ENCODE measurements at places on chromosomes 13 and 19.

- no peak for DNase-seq
Observed at GRCh38 chr13:32309312-32310133, 5.6 kb downstream of the ZAR1L start.

DNA sequence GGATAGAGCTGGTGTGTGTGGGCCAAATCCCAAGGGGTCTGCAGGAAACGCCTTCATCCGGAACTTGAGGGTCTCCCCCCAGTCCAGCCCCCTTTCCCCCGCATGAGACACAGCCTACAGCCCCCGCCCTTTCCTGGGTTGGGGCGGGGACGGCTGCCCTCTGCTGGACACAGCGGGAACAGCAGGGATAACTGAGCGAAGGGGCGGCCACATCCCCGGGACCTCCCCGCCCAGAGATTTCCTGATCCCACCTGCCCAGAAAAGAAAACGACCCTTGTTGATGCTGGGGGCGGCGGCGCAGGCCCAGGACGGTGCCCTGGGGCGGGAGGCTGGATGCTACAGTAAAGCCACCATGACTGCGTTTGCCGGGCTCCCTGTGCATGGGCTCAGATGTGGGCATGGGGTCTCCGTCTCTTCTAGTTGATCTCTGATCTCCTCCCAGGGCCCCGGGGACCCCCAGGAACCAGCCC is 14.2 kb downstream of the ONECUT3 start:
- no peak for DNase-seq

DNA sequence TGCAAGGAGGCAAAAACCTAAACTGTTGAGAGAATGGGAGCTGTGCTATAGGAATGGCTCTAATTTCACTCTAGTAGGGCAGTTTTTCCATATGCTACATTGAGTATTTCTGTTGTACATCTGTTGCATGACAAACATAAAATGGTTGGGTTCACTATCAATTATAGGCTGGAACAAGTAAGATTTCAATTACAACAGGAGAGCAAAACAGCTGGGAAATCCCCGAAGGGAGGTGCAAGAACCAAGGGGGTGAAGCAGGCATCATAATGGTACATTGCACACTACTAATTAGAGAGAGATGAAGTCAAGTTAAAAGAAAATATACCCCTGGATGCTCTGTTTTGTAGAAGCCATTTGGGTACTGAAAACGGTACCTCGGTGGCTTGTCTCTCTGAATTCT is 389.5 kb downstream of the PCDH9 start:
- DNase-seq: no peak

DNA sequence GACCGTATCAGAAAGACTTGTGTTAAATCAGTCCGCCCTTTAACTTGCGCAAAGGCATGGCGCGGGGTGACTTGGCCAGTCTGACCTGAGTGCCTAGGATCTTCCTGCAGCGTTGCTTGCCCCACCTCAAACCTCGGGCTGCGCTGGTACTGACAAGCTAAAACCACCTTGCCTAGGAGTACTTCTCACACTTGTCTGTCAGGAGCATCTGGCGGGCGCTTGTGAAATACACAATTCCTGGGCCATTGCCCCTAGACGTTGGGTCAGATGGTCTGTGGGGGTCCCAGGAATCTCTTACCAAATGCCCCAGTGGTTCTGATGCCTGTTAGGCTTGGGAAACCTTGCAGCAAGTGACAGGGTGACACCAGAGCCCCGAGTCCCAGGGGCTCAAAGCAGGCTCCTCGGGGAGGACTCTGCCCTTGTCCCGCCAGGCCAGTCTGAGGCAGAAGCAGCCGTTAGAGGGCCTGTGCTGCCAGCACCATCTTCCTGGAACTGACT is 12.9 kb downstream of the CEBPG start:
- no peak for DNase-seq

GRCh38 chr13:33167491-33167890 is 118.1 kb downstream of the STARD13 start:
- no peak for DNase-seq

GRCh38 chr19:49677231-49677900 is at the start of gene PRMT1:
Gene PRMT1 (plus strand): TSS chr19:49677271. CDS start chr19:49677281, 10 bp downstream.
- DNase-seq: no peak

DNA sequence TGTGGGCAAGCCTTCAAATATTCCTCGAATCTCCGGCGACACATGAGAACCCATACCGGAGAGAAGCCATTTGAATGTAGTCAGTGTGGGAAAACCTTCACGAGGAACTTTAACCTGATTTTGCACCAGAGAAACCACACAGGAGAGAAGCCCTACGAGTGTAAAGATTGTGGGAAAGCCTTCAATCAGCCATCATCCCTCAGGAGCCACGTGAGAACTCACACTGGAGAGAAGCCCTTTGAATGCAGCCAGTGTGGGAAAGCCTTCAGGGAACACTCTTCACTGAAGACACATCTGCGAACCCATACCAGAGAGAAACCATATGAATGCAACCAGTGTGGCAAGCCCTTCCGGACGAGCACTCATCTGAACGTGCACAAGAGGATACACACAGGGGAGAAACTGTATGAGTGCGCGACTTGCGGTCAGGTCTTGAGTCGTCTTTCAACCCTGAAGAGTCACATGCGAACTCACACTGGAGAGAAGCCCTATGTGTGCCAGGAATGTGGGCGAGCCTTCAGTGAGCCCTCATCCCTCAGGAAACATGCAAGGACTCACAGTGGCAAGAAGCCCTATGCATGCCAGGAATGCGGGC is 28.8 kb downstream of the ZNF333 start:
- DNase-seq: no peak

GRCh38 chr19:48413879-48414587 is 20.6 kb downstream of the GRIN2D start:
- no peak for DNase-seq

DNA sequence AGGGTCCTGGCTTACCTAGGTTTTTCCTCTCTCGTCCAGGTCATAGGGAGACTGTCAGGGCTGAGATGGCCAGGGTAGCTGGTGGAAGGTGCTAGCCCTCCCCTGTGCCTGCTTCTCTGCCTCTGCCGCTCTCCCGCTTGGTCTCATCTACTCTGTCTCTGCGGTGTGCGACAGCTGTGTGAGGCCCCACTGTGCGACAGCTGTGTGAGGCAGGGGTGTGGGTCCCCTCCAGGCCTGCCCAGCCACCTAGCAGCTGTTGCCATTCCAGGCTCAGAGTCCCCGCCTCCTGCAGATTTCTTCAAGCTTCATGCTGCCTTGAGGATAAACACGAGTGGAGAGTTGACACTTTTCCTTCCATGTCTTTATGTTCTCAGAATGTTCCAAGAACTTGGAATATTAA is 53.0 kb downstream of the ARHGEF7 start:
- no peak for DNase-seq

DNA sequence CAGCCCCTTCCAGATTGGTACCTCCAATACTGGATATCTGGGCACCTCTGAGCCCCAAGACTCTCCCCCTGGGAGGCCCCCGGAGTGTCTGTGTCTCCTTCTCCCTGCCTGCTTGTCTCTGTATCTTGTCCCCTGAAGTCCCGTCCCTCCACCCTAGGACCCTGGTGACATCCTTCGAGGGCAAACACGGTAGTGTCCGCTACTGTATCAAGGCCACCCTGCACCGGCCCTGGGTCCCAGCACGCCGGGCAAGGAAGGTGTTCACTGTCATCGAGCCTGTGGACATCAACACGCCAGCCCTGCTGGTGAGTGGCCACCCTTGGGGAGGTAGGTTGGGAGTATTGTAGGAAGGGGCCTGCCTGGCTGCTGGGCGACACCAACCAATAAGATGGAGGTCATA is 844 bp downstream of the ARRDC2 start:
- no peak for DNase-seq

DNA sequence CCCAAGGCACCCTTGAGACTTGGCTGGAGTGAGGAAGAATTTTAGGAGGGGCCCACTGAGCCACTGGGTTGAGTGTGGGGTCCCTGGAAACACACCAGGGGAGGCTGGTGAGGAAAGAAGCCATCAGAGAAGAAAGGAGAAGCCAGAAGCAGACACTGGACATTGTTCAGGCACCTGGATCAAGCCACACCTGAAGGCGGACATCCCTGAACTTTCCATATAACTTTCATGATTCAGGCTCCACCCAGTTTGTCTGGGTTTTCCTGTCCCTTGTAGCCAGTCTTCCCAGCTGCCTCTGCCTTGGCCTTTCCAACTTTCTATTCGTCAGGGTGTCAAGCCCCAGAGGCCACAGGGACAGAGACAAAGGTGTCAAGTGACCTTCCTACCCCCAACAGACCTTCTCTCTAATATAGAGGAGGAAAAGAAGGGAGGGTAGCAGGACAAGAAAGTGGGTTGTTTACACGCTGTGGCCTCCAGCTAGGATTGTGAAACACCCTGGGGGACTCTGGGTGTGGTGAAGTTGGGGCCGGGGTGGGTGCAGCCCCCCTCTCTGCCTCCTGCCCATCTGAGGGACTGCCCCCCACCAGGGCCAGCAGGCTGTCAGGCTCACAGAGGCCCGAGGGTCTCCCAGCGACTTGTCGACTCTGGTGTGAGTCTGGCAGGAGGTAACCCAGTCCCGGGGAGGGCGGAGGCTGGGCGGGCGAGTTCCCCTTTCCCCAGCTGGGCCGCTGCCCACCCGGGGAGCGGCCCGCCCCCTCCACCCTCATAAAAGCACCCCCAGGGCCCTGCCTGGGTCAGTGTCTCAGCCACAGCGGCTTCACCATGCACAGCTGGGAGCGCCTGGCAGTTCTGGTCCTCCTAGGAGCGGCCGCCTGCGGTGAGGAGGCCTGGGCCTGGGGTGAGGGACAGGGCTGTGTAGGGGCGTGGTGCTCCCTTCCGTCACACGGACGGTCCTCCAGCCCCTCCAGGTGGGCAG is at the start of gene CFD:
TSS of gene CFD (plus strand) at position 797 of the 976 bp plus-strand sequence. CDS start at position 823, 26 bp downstream.
- no peak for DNase-seq

GRCh38 chr19:7515645-7516151 is at the start of gene ZNF358:
Gene ZNF358 (plus strand): TSS chr19:7516103. CDS start chr19:7519243, 3,140 bp downstream.
- DNase-seq: no peak

GRCh38 chr19:18437491-18438330 is at the start of gene ISYNA1:
Gene ISYNA1 (minus strand): TSS chr19:18438133. CDS start chr19:18437979, 154 bp downstream.
- no peak for DNase-seq

GRCh38 chr19:19276386-19276785 is 3.3 kb upstream of the TM6SF2 start:
- DNase-seq: no peak

- no peak for DNase-seq
Observed at GRCh38 chr13:21322327-21322965, 136.7 kb downstream of the ZDHHC20 start.

DNA sequence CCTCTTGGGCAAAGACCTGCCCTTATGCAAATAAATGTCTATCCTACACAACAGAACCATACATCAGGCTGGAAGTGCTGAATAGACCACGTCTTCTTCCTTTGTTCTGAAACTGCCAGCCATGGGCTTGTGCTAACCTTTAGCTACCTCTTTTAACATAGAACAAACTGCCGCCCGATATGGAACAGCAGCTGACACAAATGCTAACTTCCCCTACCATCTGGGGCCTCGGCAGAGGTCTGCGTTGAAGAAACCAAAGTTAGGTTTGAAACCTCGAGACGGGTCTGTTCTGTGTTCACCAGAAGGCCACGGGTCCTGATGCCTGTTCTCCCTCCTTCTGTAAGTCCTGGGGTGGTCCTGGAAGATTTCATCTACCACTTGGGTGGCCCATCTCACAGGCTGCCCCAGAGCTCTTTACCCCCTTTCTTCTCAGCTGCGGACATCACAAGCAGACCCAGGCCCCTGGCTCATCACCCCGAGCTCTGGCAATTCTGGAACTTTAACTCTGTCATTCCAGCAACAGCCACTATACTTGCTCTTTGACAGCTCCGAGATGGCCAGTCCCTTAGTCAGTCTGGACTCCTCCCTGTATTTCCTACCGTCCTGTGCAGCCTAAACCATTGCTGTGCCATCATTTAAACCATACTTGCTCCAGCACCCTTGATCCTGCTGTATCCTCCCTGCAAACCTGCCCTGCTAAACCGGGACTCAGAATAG is 146.7 kb downstream of the USP12 start:
- no peak for DNase-seq

GRCh38 chr19:19468424-19469050 is 46.8 kb downstream of the TSSK6 start:
- no peak for DNase-seq

DNA sequence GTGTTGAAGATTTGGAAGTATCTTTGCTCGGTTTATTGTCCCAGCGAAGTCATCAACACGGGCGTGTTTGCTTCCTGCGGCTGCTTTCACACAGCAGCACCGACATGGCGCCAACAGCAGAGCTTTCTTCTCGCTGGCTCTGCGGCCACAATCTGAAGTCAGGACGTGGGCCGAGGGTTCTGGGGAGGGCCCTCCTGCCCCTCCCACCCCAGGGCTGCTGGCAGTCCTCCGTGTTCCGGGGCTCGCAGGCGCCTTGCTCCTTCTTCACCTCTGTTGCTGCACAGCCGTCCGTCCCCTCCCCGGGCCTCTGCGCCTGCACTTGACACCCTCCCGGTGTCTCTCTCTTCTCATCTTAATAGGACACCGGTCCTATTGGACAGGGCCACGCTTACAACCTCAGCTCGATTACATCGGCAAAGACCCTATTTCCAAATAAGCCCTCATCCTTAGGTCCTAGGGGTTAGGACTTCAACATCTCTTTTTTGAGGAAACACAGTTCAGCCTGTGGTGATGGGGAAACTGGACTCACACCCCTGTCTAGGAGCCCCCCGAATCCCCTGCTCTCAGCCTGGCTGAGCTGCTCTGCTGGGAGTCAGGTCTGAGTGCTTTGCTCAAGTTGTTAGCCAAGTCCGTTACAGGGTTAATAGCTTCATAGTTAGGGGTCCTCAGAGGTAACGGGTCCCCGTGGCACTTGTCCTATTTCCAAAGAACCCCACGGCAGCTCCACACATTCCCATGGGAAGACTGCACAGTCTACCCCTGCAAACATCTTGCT is 2.7 kb upstream of the TEX29 start:
- no peak for DNase-seq

- DNase-seq: no peak
Observed at GRCh38 chr13:46104868-46105267, at the start of gene CPB2. Gene CPB2 (minus strand): TSS chr13:46105033. CDS start chr13:46105009, 24 bp downstream.

- DNase-seq: peak; percentile 55
Observed at GRCh38 chr13:32278426-32278825, 36.7 kb downstream of the ZAR1L start.

DNA sequence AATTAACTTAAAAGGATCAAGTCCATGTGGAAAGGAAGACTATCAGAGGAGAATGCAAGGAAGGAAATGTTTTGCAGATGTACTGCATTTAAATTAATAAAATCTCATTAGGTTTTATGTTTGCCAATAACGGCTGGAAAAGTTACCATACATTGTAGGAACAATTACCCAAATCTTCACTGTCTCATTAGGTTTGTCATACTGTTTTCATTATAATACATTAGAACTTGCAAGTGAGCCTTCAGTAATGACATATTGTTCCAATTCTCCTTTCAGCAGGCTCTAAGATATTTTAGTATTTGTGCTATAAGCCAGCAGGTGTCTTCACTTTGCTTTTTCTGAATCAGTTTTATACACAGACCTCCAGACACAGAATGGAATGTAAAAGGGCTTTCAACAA is 661.6 kb upstream of the KLHL1 start:
- DNase-seq: no peak

- DNase-seq: no peak
Observed at GRCh38 chr13:109654341-109655205, 131.8 kb downstream of the IRS2 start.

DNA sequence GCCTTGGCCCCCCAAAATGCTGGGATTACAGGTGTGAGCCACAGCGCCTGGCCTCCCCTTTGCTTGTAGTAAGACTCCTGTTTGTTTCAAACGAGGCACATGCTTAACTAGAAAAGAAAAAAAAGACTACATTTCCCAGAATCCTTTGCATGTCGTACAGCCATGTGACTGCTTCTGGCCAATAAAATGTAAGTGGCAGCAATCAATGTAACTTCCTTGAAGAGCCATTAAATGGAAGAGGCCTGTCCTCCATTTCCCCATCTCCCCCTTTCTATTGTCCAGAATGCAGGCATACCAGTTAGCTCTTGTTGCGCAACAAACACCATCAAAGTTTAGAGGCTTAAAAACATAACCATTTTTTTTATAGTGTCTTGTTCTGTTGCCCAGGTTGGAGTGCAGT is 10.4 kb upstream of the GPR32 start:
- no peak for DNase-seq
